GM12878 (cell line): ENCODE measurements at places on chromosomes 13 and 19. TPM values are rescaled to one million over a fixed set of nuclear protein-coding genes. Genes with fewer than 3 reads are reported as not detected.
A peak's percentile ranks its signal among the peaks of the same experiment; 100 is the strongest.

DNA sequence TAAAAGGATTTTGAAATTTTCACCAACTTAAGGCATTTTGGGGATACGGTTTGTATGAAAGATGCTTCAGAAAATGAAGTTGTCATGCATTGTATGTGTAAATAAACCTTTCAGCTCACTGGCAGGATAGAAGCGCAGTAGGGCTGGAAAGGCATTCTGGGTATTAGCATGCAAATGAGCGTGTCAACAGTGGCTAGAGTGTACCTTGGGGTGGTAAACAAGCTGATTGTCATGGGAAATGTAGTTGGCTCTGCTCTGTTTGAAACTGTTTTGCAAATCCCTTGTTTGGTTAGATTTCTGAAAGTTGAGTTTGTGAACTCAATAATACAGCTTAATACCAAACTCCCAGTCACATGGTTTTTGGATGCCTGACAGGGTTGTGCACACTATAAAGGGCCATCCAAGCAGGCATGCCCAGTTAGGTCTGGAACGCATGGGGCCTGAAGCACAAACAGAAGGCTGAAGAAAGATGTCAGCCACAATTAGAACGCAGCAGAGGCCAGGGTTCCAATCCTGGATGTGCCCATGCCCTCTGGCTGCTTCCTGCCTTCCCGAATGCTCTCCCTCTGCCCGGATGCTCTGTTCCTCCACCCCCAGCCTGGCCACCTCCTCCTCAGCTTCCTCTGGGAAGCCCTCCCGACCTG lies 14.6 kb downstream of the GSX1 start:
- no peak for DNase-seq

DNA sequence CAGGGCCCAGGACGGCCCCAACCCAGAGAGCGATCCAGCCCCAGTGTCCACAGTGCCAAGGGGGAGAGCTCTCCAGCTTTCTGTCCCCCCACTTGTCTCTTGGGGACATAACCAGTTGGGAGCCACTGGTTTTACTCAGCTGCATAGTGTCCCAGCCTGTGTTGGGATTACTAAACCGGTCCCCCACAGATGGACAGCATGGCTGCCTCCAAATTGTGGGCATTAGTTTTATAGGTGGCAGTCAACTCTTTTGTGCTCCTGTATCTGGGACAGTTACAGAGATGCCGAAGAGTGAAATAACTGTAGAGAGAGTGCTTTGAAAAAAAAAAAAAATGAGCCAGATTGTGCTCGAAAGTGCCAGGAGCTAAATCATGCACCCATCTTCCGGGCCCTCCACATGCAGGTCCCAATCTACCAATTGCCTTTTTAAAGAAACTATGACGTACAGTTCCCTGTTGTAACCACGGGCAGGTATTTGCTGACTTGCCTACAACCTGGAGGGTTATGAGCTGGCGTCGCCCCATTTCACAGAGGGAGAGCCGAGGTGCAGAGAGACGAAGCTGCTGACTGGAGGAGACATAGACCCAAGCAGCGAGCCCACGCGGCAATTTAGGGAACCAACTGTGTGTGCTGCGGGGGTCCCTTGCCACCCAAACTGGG lies 2.4 kb upstream of the NFIC start:
- no peak for DNase-seq

GRCh38 chr13:101152184-101152583 lies 264.1 kb downstream of the NALCN start:
- DNase-seq, result no peak

- DNase-seq, result peak; percentile 95
Observed at GRCh38 chr19:54115109-54116063, at the start of the genes PRPF31 and TFPT. TSS of gene PRPF31 (plus strand) at chr19:54115754. CDS start at chr19:54118279, 2,525 bp downstream. TSS of gene TFPT (minus strand) at chr19:54115657. CDS start at chr19:54115269, 388 bp downstream.

- DNase-seq, result no peak
Observed at GRCh38 chr13:50998326-50998725, 88.7 kb downstream of the RNASEH2B start.

DNA sequence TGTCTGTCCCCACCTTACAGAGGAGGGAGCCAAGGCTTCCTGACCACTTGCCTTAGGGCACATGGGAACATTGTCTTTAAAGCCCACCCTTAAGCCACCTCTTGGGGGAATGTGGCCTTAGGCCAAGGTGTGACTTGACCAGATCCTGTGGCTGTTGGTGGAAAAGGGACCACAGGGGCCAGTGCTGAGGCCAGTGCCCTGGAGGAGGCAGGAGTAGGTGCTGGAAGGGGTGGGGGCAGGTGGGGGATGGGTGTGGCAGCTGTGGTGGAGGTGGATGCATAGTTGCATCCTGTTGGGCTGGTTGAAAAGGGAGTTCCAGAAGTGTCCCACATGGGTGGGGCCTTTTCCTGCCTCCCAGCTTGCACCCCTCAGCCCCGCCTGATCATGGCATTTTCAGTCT lies 44.8 kb downstream of the DNM2 start:
- DNase-seq, result no peak

The ZNF580 gene
- 31.8 and 34.2 TPM in 2 replicates for total RNA-seq

The TRAPPC2B gene
- total RNA-seq, result 8.7 and 10.6 TPM in 2 replicates

The KRTDAP gene
- total RNA-seq, result not detected in 2 replicates

The CD33 gene
- 0.62 and 0.66 TPM in 2 replicates for total RNA-seq

The ZNF471 gene
- 0.03 TPM in 1 of 2 replicates, not detected in the other for total RNA-seq
